Activated CD4-positive, alpha-beta T cell treated with anti-CD3 and anti-CD28 coated beads, Interleukin-2, amount 10 ng/mL, durations not matched to agents 24 days and 14 days (primary cell): ENCODE measurements at places on chromosomes 5 and 9.

- no peak for DNase-seq
These were observed 101.1 kb downstream of the APBA1 start for GRCh38 chr9:69571032-69571431.

- DNase-seq, result peak; percentile 67
These were observed 47.6 kb upstream of the HOMER1 start for GRCh38 chr5:79561525-79561893.

DNA sequence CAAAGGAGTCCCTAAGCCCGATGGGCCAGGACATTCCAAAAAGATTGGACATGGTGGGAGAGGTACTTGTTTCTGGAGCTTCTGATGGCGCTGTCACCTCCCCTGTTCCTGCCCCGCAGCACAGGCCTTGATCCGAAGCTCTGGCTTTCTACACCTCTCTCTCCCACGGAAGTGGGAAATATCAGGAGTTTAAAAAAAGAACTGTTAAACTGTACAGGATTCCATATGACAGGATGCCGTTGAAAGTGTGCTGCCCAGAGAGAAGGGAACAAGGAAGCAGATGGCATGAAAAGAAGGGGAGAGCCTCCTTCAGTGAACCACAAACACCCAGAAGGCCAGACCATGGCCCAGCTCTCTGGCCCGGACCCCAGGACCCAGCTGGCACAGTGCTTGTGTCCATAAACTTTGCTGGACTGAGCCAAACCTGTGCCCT is 26.8 kb upstream of the SLC2A8 start:
- no peak for DNase-seq

DNA sequence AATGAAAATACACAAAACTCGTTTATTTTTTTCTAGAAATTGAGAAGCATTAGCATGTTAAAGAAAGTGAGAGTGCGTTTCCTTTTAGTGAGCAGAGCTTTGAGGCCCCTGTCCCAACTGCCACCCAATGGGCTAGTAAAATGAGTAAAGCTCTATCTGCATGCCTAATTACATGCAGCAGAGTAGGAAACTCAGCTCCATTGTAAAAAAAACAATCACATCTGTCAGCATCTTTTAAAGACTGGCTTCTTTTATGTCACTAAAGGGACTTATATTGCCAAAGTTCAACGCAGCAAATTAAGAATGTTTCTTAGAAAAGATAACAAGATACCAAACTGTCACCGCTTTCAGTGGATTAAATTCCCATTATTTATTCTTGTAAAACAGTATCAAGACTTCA is 154.0 kb downstream of the SNCAIP start:
- DNase-seq, result no peak

- no peak for DNase-seq
These were observed 132.8 kb upstream of the PAPPA start for GRCh38 chr9:116020801-116021200.

- DNase-seq, result no peak
These were observed 24.7 kb downstream of the GOLGA2 start for GRCh38 chr9:128250839-128251731.

- DNase-seq, result no peak
These were observed 52.4 kb upstream of the SHISAL2B start for GRCh38 chr5:64637837-64638443.

DNA sequence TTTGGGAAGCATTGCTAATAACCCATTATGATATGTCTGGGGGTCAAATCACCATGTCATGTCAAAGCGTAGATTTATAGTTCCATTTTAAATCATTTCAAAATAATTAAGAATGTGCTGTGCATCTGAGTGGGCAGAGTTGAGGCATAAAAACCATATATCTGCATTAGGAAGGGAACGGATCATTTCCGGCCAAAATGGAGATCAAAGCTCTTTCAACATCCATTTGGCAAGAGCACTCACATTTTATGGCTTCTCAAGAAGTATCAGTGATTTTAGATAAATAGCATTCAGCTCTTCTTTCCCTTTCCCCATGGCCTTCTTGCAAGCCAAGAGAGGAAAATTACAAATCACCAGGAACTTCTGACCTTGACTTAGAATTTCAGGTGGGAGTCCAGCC is 89.9 kb downstream of the HSPA4 start:
- no peak for DNase-seq

- no peak for DNase-seq
These were observed 6.4 kb downstream of the THBS4 start for GRCh38 chr5:80041527-80041926.

GRCh38 chr5:126208691-126209090 is 214.5 kb upstream of the GRAMD2B start:
- no peak for DNase-seq

DNA sequence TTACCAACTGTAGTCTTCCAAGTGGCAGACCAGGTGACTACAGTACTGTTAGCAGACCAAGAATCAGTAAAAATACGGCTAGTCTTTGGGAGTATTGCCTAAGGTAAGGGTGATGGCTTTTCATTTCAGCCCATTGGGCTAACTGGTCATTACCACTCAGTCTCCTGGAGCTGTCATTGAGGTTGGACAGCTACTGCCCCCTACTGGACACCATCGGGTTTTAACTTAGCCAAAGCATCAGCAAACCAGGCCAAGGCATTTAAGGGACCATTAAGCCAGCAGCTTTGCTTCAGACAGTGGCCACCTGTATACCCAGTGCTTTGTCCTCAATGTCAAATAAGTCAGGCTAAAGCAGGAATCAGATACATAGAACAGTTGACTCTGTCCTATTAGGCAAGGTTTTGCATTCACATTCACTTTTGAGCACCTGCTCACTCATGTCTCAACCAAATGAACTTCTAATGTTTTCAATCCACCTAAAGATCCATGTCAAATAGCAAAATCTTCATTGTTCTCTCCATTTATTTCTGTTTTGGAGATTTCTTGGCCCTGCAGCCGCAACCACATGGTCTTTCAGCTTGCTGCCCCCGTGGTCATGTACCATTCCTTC is 117.2 kb downstream of the INVS start:
- peak; percentile 89 for DNase-seq

DNA sequence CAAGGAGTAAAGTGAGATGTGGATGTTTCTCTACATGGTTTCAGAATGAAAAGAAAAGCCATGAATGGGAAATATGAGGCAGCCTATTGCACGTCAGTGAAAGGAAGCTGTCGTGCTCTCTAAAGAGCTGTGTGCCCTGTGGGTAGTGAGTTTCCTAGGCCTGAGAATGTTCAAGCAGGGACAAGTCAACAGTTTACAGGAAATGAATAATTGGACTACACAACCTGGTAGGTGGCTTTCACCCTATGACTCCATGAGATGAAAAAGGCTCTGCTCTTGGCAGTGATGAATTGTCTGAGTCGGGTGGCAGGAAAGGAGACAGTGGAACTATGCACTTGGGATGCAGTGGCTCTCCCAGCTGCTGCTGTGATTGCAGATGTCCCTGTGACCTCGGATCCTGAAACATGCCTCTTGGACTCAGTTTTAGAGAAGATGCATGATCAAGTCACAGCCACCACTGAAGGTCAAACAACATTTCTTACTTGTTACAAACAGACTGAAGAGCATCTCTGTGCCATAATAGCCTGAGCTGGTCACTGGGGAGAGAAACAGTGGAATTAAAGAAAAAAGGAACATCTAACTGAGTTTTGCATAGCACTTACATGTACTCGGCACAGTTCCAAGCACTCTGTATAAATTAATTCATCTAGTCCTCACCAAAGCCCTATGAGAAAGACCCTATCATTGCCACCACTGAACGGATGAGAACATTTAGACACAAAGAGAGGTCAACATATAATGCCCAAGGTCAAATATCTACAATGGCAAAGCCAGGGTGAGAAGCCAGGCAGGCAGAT is 293.7 kb downstream of the SPOCK1 start:
- no peak for DNase-seq

DNA sequence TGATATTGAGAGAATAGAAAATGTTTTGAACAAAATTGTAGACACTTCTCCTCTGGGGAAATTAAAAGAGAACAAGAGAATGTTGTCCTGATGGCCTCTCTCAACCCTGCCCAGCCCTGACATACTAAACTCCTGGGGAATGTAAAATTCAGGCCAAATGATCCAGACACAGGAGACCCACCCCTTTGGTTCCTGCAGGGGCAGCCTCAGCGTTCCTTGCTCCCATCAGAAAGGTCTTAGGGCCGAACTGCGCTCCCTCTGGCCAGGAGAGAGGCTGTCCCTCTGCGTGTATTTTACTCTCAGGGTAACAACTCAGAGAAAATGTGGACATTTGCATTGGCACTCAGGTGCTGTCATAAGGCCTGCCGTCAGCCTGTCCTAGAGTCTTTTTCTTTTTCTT is 616.3 kb upstream of the KLF4 start:
- no peak for DNase-seq

- DNase-seq, result no peak
These were observed 160.4 kb downstream of the SPATA31D1 start for GRCh38 chr9:82148901-82149461.

DNA sequence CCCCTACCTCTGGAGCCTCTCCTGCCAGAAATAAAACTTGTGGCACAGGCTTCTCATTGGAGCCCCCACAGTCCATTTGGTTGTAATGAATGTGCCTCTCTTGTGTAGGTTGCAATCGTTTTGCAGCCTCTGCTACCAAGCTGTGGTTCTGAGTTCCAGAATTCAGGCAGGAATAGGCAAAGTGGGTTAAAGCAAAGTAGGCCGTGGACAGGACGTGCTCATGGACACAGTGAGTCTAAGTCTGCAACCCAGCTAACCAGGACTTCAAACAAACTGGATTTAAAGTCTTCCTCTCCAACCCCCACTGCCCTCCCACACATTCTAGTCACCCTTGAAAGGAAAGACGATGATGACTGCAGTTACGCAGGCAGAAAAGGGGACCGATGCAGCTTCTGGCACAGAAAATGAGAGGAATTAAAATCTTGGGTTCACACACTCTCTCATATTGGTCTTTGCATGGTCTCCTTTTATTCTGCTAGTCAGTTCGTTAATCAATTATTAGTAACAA is 260.0 kb downstream of the PIK3R1 start:
- no peak for DNase-seq

DNA sequence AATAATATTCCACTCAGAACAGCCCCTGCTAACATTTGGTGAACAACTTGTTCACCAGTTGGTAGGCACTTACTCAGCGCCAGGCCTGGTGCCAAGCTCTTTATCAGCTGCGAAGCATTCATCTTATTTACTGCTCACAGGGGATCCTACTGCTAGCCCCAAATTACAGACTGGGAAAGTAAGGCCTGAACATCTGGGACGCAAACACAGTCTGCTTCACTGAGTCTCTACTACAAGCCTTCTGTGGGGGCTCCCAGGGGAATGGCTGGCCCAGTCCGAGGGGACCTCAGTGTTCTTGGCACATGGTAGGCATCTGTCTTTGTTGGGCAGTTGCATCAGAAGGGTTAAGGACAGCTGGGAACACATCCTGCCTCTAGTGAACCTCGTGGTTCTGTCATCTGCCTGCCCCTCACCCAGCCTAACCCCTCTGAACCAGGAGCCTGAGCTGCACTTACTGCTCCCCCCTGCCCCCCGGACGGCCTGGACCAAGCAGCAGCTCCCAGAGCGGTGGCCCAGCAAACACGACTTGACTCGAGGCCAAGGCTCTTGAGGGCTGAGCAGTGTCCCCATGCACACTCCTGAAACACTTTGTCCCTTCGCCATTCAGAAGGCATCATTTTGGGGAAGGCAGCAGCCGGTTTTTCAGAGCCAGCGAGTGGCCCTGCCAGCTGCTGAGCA is at the start of gene PHYHD1:
TSS of gene PHYHD1 (plus strand) at position 602 of the 678 bp plus-strand sequence. CDS start 1,342 bp downstream, outside the sequence.
- DNase-seq, result no peak
